ENCODE measurements at places on chromosomes 2 and 18.

DNA sequence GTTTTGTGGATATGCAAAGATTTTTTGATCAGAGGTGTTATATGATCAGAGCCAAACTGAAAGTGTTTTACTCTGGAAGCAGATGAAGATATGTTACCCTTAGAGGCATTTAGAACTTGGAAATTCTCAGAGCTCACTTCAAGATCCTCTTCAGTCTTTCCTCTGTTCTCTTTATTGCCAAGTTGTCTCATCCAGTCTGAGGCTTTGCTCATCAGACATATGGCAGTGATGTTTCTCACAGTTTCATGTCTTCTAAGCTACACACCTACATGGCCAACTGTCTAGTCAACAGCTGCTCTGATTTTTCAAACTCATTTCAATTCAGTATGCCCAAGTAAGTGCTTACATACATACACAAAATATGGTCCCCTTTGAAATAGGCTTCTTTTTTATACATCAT is 1504.3 kb upstream of the PIK3C3 start:
- no peak for DNase-seq

DNA sequence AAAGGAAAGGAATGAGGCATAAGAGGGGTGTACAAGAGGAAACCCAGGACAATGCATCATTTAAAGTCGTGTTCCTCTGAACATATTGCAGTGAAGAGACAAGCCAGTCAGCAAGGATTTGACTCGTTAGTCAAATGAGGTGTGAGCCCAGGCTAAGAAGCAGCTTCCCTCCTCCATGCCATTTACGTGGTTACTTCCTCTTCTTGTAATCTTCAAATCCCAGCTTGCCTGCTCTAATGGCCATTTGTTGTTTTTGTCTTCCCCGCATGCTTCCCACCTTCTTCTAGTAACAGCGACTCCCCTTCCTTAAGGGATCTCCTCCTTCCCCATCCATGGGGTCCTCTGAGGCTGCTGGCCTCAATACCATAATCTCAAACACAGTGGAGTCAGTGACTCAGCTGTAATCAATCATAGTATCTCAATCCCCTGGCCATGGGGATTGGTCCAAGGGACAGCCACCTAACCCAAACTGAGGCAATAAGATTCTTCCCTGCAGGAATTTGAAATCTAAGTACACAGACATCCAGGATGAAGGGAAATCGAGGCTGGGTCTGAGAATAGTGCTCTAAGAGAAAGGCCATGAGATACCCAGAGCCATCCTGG is 37.6 kb downstream of the SLC14A1 start:
- no peak for DNase-seq

GRCh38 chr2:232328516-232329460 is 49.8 kb upstream of the ALPP start:
- DNase-seq, result no peak

- no peak for DNase-seq
Observed at GRCh38 chr2:43444989-43445645, 150.7 kb downstream of the THADA start.

DNA sequence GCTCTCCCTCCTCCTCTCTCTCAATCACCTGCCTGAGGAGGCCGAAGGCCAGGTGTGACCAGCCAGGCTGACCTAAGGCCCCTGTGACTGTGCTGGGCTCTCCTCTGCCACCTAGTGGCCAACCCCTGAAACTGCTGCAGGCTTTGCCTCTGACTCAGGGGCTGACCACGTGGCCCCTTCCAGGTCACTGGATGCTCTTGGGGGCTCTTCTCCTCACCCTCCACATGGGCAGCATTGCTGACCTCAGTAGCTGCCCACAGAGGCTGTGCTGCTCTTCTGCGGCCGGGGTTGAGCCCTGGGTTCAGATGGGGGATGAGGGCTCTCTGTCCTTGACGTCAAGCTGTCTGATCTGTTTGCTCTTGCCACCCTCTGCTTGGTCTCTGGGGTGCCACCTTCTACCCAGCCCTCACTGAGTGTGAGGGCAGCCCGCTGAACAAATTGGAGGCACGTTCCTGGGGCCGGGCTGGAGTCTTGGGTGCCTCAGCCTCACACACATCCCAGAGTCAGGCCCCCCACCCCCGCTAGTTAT is 122.7 kb downstream of the TWIST2 start:
- DNase-seq, result peak; percentile 58

DNA sequence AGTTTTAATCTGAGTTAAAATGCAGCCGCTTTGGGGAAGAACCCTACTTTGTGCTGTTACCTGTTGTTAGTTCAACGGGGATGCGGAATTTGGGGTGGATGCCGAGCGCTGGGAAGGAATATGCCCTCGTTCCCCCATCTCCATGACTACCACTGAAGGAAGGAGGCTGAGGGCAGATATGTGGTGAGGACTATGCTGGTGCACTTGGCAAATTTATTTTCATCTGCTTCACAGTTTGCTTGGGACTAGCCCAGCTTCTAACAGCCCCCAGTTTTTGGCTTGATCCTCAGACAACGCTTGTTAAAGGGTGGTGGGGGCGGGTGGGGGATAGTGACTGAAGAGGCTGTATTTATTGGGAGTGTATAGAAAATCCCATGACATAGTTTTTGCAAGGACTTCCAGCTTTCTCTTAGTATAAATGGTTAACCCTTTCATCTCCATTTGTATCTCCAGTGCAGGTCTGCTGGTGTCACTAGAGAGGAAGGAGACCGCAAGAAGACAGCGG is 100.8 kb downstream of the COLEC12 start:
- no peak for DNase-seq

Data from activated naive CD8-positive, alpha-beta T cell treated with anti-CD3 and anti-CD28 coated beads, Interleukin-2, amount 50 U/mL, for 24 hours (primary cell).